Osteocyte (in vitro differentiated cells): ENCODE measurements at places on chromosomes 3 and 15. TPM values are rescaled to one million over a fixed set of nuclear protein-coding genes. Genes with fewer than 3 reads are reported as not detected.

Gene COLQ
- 2.6 and 3.1 TPM in 2 replicates for total RNA-seq

Gene ACTRT3
- 2.5 and 2.7 TPM in 2 replicates for total RNA-seq

Gene ANKRD34C
- 0.08 TPM in 1 of 2 replicates, not detected in the other for total RNA-seq

DNA sequence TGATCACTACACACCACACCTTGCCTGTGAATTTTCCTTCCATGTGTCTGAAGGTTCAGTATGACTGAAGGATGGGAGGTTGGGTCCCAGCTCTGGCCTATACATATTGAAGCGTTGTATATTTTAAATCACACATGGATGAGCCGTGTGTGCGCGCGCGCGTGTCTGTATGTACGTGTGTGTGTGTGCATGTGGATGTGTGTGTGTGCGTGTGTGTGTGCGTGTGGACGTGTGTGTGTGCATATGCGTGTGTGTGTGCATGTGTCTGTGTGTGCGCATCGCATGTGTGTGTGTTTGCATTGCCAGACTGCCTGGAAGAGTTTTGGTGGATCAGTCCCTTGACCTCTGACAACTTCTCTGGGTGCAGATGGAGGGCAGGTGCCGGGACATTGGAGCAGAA, 45.7 kb downstream of the RPLP1 start:
- DNase-seq: peak; percentile 32

- no peak for DNase-seq
Measured at GRCh38 chr15:100806157-100806556, 73.5 kb upstream of the ALDH1A3 start.
